ENCODE measurements at places on chromosomes 3 and 15. TPM values are rescaled to one million over a fixed set of nuclear protein-coding genes. Genes with fewer than 3 reads are reported as not detected.

DNA sequence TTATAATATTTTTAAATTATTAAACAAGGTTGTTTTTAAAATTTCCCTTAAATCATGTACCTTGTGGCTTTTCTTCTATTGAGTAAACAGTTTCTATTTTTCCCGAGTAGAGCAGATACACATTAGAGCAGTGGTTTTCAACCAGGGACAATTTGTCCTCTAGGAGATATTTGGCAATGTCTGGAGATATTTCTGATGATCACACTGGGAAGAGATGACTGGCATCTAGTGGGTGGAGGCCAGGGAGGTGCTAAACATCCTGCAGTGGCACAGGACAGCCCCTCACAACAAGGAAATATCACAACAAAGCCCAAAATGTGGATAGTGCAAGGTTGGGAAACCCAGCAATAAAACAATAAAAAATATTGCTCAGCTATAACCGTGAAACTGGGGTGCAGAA, 113.0 kb upstream of the PTPRG start:
- no peaks in the 10 kb centered on the region for H3K27me3 ChIP-seq
- no peak overlapping the region for H3K4me3 ChIP-seq
- no peaks in the 10 kb centered on the region for H3K36me3 ChIP-seq
- H3K27ac ChIP-seq = no peak overlapping the region
- no peak for DNase-seq

- no peaks in the 10 kb centered on the region for H3K4me1 ChIP-seq
- no peak overlapping the region for H3K4me3 ChIP-seq
- DNase-seq = no peak
- no peak overlapping the region for H3K27ac ChIP-seq
Observed at GRCh38 chr15:95973566-95974256, 356.8 kb upstream of the NR2F2 start.

- H3K36me3 ChIP-seq = 0 out of 2 replicates have a peak, but pooled peaks cover 8% of the 10 kb centered on the region
- no peak overlapping the region for H3K4me3 ChIP-seq
Observed at GRCh38 chr15:41799488-41799805, 25.2 kb downstream of the MAPKBP1 start.

GRCh38 chr3:24854748-24855147, 360.1 kb upstream of the THRB start:
- H3K4me1 ChIP-seq = no peaks in the 10 kb centered on the region
- H3K4me3 ChIP-seq = no peak overlapping the region
- H3K36me3 ChIP-seq = no peaks in the 10 kb centered on the region
- H3K27me3 ChIP-seq = peaks cover 10% of the 10 kb centered on the region
- DNase-seq = no peak
- H3K27ac ChIP-seq = no peak overlapping the region

RARRES1 gene
- total RNA-seq = 0.20 TPM

- no peak for DNase-seq
- peak within 1 kb of the TSS; percentile 98 for H3K4me3 ChIP-seq
- peaks cover 12% of the 10 kb centered on the region for H3K36me3 ChIP-seq
- peak within 1 kb of the TSS; percentile 76 for H3K27ac ChIP-seq
Observed at GRCh38 chr15:75647370-75648155, at the start of gene SNX33. Gene SNX33, plus strand, starts transcription at chr15:75647912. Its CDS starts 1,191 bp downstream, at chr15:75649103.

DNA sequence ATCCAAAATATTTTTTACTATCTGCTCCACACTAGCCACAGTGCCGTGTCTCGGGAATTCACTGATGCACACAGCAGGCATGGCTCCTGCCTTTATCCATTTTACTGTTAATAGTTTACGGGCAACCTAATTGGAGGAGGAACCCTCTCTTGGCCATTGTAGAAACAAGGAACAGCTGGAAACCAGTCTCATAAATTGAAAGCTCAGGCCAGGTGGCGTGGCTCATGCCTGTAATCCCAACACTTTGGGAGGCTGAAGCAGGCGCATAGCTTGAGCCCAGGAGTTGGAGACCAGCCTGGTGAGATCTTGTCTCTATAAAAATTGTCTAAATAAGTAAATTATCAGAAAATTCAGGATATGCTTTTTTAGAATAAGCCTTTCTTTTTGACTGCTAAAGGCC, 39.0 kb downstream of the IL5RA start:
- H3K27ac ChIP-seq = no peak overlapping the region
- H3K27me3 ChIP-seq = 0 out of 2 replicates have a peak, but pooled peaks cover 3% of the 10 kb centered on the region
- H3K4me3 ChIP-seq = no peak overlapping the region
- no peaks in the 10 kb centered on the region for H3K4me1 ChIP-seq

DNA sequence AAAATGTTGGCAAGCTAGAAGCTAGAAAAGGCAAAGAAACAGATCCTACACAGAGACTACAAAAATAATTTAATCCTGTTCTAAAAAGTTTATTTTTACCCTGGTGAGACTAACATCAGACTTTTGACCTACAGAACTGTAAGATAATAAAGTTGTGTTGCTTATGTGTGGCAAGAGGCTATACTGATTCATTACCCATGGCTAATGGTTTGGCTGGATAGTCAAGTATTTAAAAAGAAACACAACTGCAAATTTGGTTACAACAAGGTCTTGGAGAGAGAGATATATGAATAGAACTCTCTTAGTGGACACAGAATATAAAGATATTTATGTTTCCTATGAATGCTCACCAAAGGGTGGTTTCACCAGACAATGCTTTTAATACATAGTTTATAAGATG, 364.2 kb upstream of the PLSCR5 start:
- DNase-seq = no peak
- H3K27ac ChIP-seq = no peak overlapping the region
- H3K4me1 ChIP-seq = peaks cover 7% of the 10 kb centered on the region
- no peaks in the 10 kb centered on the region for H3K36me3 ChIP-seq
- H3K27me3 ChIP-seq = no peaks in the 10 kb centered on the region

DNA sequence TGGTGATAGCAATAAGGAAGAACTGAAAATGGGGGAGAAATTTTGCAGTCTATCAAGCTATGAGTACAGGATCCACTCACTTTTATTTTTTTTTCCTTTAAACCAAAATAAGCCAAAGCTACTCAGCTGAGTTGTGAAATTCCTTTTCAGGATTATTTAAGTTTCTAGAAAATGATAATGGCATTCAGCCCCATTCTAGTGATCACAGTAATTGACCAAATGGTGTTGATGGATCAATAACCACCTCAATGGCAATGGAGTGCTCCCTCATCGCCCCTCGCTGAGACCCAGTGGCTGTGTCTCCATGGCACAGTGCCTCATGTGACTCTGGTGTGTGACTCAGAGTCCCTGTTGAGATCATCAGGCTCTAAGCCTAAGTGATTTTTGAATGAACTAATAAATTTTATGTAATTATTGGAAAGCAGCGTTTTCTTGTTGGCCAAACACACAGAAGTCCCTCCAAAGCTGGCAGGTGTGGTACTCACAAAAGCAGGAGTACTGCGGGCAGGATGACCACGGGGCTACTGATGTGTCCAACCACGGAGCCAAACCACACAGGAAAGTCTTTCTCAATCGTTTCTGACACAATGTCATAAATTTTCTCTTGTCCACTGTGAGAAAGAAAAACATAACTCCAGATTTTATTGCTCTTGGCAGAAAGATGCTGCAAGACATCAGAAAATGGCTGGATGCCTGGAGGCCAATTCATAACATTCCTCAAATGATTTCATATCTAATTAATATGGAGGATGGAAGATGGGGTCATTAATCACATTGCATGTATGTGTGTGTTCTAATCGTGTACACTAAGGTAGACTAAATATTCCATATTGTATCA, 14.4 kb upstream of the STARD5 start:
- H3K4me1 ChIP-seq = peaks cover 15% of the 10 kb centered on the region
- H3K27me3 ChIP-seq = no peaks in the 10 kb centered on the region
- no peaks in the 10 kb centered on the region for H3K36me3 ChIP-seq
- H3K4me3 ChIP-seq = no peak overlapping the region
- peak; percentile 2 for DNase-seq
- H3K27ac ChIP-seq = no peak overlapping the region

CYP11A1 gene
- total RNA-seq = 0.57 TPM

FAM81A gene
- total RNA-seq = 6.6 TPM

PTPN9 gene
- total RNA-seq = 21.1 TPM

DNA sequence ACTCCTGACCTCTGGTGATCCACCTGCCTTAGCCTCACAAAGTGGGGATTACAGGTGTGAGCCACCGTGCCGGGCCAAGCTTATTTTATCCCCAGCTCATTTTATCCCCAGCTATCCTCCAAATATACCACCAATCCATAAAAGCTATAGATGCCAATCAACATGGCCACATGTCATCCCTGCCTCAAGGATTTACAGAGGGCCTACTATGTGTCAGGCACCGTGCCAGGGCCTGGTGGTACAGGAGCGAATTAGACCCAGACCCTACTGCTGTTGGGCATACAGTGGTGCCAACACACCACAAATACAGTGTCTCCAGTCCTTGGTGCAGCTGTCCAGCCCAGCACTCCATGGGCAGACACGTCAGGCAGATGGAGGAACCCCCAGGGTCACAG, 73.4 kb downstream of the SCN5A start:
- H3K4me1 ChIP-seq = no peaks in the 10 kb centered on the region
- DNase-seq = no peak
- H3K27ac ChIP-seq = no peak overlapping the region
- H3K36me3 ChIP-seq = no peaks in the 10 kb centered on the region
- no peaks in the 10 kb centered on the region for H3K27me3 ChIP-seq

CAV3 gene
- total RNA-seq = not detected

RUBCN gene
- total RNA-seq = 21.4 TPM

- DNase-seq = no peak
- no peak overlapping the region for H3K4me3 ChIP-seq
- no peak overlapping the region for H3K27ac ChIP-seq
- peaks cover 6% of the 10 kb centered on the region for H3K36me3 ChIP-seq
- peaks cover 17% of the 10 kb centered on the region for H3K4me1 ChIP-seq
Observed at GRCh38 chr3:142574665-142575064, 3.9 kb downstream of the ATR start.

- H3K4me3 ChIP-seq = peak overlapping the region; percentile 66
- H3K36me3 ChIP-seq = peaks cover 4% of the 10 kb centered on the region
- no peak for DNase-seq
- no peaks in the 10 kb centered on the region for H3K27me3 ChIP-seq
- H3K27ac ChIP-seq = peak overlapping the region; percentile 76
- H3K4me1 ChIP-seq = peaks cover 15% of the 10 kb centered on the region
Observed at GRCh38 chr3:183824761-183825455, 469 bp downstream of the MAP6D1 start.

LDHAL6B gene
- not detected for total RNA-seq

DNA sequence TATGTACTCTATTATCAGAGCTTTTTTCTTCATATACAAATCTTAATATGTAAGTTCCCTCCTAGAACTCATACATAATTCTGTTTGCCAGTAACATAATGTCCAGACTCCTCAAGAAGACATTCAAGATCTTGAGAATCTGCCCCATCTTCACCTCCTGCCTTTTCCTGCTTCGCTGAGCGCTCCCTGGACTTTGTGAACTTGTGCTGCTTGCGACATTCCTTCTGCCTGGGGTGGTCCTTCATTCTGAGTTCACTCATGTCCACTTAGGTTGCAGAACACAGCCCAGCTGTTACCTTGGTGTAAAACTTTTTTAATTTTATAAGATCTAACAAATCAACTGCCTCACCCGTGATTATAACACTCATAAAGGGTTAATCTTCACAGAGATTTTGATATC, 478.5 kb upstream of the EPHA3 start:
- H3K4me3 ChIP-seq = no peak overlapping the region
- DNase-seq = no peak
- H3K27ac ChIP-seq = no peak overlapping the region
- H3K36me3 ChIP-seq = no peaks in the 10 kb centered on the region
- no peaks in the 10 kb centered on the region for H3K4me1 ChIP-seq

DNA sequence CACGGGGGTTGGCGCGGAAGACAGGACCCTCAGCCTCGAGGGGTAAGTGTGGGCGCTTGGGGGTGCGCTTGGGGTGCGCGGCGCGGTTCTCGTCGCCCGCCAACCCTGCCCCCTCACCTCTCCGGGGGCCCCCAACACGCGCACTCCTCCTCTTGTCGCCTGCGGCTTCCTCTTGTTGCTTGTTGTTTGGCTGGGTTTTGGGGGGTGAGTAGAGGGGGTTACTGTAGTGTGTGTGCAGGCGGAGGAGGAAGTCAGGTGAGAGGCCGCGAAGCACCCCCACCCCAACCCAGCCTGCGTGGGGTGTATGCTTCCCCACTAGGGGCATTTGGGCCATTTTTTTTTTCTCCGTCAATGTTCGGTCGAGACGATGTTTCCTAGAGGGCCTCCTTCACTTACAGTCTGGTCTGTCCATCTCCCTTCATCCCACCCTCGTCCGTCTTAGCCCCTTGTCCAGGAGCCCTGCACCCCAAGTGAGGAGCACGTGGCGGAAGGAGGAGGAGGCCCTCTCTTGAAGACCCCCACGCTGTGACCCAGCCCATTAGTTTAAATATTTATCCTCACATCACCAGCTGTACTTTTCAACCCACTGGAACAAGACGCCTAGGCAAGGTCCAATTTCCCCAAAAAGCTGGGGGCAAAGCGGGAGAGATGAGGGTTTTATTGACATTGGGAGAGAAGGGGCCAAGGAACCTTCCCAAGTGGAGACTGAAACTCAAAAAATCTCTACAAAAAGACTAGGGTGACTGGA, 20.4 kb upstream of the SATB1 start:
- H3K4me3 ChIP-seq = peak overlapping the region; percentile 42
- H3K4me1 ChIP-seq = no peaks in the 10 kb centered on the region
- H3K27me3 ChIP-seq = peaks cover 40% of the 10 kb centered on the region
- H3K27ac ChIP-seq = no peak overlapping the region
- no peak for DNase-seq
- H3K36me3 ChIP-seq = no peaks in the 10 kb centered on the region

GRCh38 chr15:19987389-19988048, 554.1 kb downstream of the GOLGA6L6 start:
- H3K27ac ChIP-seq = no peak overlapping the region
- no peaks in the 10 kb centered on the region for H3K27me3 ChIP-seq
- no peak for DNase-seq

GRCh38 chr3:73419942-73420341, 204.8 kb downstream of the PDZRN3 start:
- H3K27ac ChIP-seq = no peak overlapping the region
- H3K27me3 ChIP-seq = peaks cover 18% of the 10 kb centered on the region

DNA sequence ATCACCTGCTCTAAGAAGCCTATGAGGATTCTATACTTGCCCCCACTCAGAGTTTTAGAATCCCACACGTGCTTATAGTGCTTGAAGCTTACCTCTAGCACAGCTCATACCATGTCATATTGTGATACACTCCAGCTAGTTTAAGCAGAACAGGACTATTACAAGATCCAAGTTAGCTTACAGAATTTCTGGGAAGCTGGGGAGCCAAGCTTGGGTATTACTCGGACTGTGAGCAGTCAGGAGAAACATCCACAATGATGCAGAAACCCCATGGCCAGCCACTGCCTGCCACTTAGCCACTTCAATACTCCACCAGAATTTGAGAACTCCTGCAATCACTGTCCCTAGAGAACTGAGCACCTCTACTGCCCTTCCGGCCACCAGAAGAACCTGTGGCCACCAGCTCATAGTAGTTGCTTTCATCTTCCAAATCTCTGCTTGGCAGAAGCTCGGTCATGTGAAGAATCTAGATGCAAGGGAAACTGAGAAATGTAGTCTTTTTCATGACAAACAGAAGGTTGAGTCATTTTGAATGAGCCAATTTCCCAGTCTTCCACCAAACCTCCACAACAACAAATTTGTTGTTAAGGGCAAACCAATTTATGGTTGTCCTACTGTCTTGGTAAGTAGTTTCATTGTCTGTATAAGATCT, 27.7 kb upstream of the SSR3 start:
- no peaks in the 10 kb centered on the region for H3K36me3 ChIP-seq
- H3K27ac ChIP-seq = no peak overlapping the region
- H3K27me3 ChIP-seq = no peaks in the 10 kb centered on the region
- no peak overlapping the region for H3K4me3 ChIP-seq

- DNase-seq = no peak
- H3K4me1 ChIP-seq = no peaks in the 10 kb centered on the region
- 0 out of 2 replicates have a peak, but pooled peaks cover 5% of the 10 kb centered on the region for H3K27me3 ChIP-seq
- H3K36me3 ChIP-seq = no peaks in the 10 kb centered on the region
Observed at GRCh38 chr3:87798567-87798947, 260.2 kb downstream of the CGGBP1 start.

GRCh38 chr3:133469140-133469731, 69.4 kb downstream of the BFSP2 start:
- no peaks in the 10 kb centered on the region for H3K27me3 ChIP-seq
- no peaks in the 10 kb centered on the region for H3K36me3 ChIP-seq
- H3K4me1 ChIP-seq = no peaks in the 10 kb centered on the region
- H3K4me3 ChIP-seq = no peak overlapping the region

CACNA1D gene
- total RNA-seq = 1.1 TPM

UBP1 gene
- 69.5 TPM for total RNA-seq
